ENCODE measurements at places on chromosomes 6 and 20.

GRCh38 chr6:42367353-42368011 is 84.2 kb downstream of the TRERF1 start:
- no peak for DNase-seq

- DNase-seq = no peak
Observed at GRCh38 chr6:149754548-149754947, 5.0 kb downstream of the PCMT1 start.

DNA sequence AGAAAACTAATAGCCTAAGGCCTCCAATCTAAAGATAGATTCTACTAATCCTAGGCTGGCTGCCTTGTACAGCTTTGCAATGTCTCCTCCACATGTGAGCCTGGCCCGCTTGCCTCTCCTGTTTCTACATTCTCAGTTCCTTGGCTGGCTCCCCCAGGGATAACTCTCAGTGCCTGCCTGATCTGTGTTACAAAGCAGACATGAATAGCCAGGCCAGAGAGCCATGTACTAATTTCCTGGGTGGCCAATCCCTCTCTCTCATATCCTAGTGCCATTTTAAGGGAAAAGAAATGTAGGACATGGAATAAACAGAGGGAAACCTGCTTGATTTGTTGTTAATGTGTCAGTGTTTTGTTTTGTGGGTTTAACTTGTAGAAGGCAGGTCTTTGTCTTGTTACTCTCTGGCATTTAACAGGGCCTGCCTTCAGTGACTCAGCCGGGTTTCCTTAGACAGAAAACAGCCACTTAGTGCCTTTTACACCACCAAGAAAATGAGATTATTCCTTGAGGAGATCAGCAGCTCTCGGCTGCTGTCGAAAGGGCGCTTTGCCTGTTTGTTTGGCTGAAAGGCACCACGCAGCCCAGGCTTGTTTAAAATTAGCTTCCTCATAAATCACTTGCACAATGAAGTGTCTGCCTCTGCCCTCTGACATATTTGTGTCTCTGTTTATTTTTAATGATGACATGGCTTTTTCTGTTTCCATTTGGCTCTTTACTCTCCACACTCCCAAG is 702.7 kb downstream of the MAFB start:
- no peak for DNase-seq

DNA sequence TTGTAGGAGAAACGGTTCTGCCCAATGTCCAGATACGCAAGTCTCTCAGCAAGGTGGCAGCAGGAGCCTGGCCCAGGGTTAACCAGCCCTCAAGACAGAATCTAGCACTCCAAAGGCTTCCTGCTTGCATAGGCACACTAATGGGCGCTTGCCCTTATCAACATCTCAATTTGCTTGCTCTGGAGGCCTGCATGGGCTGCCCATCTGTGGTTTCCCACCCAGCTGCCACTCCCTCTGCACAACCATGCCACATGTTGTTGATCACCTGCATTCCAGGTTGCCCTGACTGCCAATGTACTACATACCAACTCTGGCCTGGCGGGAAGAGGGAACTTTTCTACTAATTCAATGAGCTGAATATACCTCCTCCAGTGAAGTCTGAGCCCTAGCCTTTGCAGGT is 74.6 kb downstream of the ATG5 start:
- DNase-seq = no peak

DNA sequence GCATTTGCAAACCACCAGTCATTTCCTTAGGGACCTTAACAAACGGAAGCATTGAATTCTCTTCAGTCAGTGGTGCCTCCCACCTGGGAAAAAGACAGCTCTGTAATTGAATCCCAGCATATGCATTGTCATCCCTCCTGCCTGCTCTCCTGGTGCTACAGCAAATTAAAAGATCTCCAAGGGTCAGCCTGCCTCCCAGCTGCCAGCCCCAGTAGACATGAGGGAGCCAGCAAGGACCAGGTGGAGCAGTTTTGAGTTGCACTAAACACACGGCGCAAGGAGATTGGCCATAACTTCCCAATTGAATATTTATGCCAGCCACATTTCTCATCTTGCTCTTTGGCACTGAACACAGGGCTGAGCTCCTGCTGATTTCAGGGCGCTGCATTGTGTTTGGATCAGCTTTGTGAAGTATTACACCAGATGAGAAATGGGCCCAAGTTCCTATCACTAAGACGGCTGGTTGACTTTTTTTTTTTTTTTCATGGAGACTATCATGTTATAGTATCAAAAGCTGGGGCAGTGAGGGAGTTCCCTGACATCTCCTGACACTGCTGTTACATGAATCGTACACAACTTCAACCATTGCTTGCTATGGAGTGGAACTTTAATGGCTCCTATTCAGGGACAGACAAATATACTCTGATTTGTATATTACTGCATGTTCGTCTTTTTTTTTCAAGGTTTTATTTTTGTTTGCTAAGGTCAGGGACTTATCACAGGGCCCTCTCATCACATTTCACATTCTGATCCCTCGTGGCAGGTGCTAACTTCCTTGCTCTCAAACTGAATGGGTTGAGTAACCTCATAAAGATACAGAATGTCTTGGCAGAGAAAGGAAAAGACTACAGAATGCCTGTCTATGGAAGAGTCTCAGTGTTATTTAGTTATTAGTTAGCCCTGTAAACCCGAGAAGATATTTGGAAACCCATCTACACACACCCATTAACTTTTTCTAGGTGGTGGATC is 191.1 kb downstream of the EYA4 start:
- DNase-seq = no peak

GRCh38 chr20:12152996-12153395 is 235.3 kb downstream of the BTBD3 start:
- DNase-seq = no peak

- DNase-seq = no peak
Observed at GRCh38 chr6:10383331-10384090, 31.4 kb downstream of the TFAP2A start.

DNA sequence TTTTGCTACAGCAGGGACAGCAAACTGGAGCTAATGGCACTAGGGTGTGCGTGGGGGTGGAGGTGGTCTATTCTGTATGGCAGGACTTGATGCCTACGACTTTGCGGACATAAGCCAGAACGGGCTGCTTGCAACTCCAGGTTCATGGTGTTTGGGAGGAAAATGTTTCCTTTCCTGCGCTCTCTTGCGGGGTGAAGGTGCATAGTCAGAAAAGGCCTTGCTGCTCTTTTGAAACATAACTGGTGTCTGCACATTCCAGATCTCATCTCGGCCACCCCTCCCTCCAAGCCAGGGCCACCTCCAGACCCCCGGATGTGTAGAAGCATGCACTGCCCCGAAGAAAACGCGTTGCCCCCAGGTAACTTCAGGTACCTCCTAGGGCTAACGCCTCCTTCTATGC is 8.1 kb downstream of the FOXA2 start:
- no peak for DNase-seq

DNA sequence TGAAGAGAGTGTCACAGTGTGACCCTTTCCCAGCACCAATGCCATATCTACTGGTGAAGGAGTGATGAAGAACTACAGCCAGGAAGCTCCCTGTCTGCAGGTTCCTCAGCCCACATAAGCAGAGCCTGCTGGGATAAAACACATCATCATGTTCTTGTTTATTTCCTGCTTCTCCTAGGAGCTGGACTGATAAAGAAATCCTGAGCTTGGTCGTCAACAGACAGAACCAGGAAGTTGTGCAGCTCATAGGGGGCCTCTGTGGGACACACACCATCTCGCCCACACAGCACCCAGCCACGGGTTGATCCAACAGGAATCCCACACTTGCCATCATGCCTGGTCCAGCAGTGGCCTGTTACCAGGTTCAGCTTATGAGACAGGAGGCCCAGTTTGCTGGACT is 2.8 kb upstream of the CSTL1 start:
- no peak for DNase-seq

GRCh38 chr6:21679761-21680265 is 86.3 kb downstream of the SOX4 start:
- no peak for DNase-seq

- no peak for DNase-seq
Observed at GRCh38 chr20:63032861-63033793, 26.4 kb upstream of the BHLHE23 start.

All from stimulated activated naive CD4-positive, alpha-beta T cell treated with Interleukin-2 at 50 U/mL for 16 hours (primary cell).